G401 (cell line): ENCODE measurements at places on chromosomes 6 and 20. TPM values are rescaled to one million over a fixed set of nuclear protein-coding genes. Genes with fewer than 3 reads are reported as not detected.
A peak's percentile ranks its signal among the peaks of the same experiment; 100 is the strongest.

GRCh38 chr6:101986476-101986875 lies 593.0 kb downstream of the GRIK2 start:
- DNase-seq = no peak

DNA sequence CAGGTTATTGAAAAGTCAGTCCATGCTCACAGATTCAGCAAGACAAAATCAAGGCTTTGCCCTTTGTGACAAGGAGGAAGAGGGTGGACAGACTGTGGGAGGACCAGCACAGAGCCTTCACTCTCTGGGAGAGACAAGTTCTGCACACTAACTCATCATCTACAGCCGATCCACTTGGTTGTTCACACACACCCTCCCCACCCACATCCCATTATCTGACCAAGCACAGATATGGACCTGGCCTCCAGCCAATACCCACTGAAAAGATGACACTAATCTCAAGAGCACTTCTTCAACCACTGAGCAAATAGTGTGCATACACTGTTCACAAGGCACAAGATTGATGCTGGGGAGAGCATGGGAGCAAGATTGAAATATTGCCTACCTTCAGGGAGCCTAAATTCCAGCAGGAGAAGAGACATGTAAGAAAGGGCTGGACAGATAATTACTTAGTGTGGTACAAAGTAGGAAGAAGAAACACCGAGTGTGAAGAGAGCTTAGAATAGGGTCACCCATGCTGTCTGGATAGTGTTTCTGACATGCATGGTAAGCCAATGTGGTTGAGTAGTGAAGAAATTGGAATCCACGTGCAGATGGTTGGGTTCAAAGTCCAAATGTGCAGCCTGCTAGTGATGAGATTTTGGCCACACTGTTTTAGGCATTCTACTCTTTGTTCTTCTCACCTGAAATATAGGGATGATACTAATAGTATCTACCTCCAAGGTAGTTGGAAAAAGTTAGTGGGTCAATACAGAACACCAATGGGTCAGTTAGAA lies 21.7 kb upstream of the IL17A start:
- no peak for DNase-seq

GRCh38 chr6:42860036-42860435 lies 19.4 kb upstream of the RPL7L1 start:
- no peak for DNase-seq

GRCh38 chr20:61396262-61396848 lies 144.3 kb downstream of the CDH4 start:
- DNase-seq = no peak

GRCh38 chr6:25511376-25511775 lies 140.6 kb upstream of the SCGN start:
- no peak for DNase-seq

DNA sequence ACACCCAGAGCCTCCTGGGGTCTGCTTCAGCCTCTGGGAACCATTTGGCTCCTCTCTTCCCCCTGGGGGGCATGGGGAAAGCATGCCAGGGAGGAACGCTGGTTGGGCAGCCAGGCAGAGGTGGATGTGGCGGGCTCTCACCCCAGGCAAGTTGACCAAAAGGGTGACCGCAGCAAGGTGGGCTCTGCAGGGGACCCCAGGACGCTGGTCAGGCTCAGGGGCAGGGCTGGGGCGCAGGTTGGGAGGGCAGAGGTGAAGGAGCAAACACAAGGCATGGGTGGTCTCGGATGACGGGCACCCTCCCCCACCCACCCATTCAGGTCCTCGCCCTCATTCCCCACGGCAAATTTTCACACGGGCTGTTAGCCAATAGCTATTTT lies 30.2 kb upstream of the MRGBP start:
- no peak for DNase-seq

DNA sequence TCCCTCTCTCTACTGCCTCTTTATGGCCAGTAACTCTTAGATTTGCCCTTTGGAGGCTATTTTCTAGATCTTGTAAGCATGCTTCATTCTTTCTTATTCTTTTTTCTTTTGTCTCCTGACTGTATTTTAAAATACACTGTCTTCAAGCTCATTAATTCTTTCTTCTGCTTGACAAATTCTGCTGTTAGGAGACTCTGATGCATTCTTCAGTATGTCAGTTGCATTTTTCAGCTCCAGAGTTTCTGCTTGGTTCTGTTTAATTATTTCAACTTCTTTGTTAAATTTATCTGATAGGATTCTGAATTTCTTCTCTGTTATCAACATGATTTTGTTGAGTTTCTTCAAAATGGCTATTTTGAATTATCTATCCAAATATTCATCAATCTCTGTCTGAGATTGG lies 25.0 kb upstream of the SDCBP2 start:
- no peak for DNase-seq

- no peak for DNase-seq
These were observed at the start of gene TNXB for GRCh38 chr6:32109114-32109764. Gene TNXB (minus strand): TSS chr6:32109338. CDS start chr6:32098198, 11,140 bp downstream.

DNA sequence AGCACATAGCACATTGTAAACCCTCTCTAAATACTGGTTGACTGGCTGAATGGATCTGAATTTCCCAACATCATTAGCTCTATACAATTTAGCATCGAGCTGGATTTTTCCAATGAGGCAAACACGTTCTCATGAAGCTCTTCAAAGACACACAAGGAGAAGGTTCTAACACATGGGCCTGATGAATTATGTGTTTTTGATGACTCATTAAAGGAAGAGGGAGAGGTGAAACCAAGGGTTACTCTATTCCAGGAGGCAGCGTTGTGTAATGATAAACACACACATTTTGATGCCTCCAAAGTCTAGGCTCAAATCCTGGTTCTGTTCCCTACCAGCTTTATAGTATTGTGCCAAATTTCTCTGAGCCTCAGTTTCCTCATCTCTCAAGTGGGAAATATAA lies 84.3 kb downstream of the PFDN4 start:
- no peak for DNase-seq

GRCh38 chr6:155047523-155047922 lies 52.4 kb downstream of the TIAM2 start:
- no peak for DNase-seq

- DNase-seq = peak; percentile 62
These were observed at the start of gene MICAL1 for GRCh38 chr6:109455437-109456110. Gene MICAL1 (minus strand): TSS chr6:109455772. CDS start chr6:109454196, 1,576 bp downstream.

DNA sequence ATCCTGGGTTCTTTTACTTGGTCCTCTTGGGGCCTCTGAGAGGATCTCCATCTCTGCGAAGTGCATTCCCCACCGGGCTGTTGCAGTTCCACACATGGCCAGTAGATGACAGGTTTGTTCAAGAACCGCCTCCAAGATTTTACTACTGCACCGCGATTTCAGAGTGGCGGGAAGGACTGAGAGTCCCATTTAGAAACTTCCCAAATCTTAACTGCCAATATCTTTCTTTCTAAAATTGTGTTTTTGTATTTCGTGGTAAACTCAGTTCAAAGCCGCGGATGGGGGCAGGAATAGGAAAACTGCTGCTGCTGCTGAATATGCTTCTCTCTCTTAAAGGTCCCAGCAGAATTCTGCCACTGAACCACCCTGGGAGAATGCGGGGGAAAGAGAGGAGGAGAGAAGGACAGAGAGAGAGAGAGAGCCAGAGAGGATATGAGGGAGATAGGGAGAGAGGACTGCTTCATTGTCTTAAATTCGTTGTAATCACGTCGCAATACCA lies 8.6 kb upstream of the BTNL2 start:
- DNase-seq = peak; percentile 57

DNA sequence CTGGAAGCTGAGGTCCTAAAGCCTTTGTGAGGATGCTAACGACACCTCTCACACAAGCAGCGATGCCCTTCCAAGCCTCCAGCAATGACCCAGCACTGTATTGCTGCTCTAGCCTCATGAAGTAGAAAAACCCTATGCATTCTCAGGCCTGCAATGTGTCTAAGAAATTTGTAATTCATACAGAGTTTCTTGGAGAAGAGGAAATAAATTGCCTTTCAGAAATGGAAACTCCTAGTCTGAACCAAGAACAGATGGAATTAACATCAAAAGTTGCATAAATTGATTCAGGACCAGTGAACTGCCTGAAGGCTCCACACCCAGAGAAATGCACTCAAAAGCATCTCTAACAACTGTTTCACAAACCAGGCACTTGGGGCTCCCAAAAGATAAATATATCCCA lies 353.6 kb downstream of the ADGRB3 start:
- DNase-seq = no peak

DNA sequence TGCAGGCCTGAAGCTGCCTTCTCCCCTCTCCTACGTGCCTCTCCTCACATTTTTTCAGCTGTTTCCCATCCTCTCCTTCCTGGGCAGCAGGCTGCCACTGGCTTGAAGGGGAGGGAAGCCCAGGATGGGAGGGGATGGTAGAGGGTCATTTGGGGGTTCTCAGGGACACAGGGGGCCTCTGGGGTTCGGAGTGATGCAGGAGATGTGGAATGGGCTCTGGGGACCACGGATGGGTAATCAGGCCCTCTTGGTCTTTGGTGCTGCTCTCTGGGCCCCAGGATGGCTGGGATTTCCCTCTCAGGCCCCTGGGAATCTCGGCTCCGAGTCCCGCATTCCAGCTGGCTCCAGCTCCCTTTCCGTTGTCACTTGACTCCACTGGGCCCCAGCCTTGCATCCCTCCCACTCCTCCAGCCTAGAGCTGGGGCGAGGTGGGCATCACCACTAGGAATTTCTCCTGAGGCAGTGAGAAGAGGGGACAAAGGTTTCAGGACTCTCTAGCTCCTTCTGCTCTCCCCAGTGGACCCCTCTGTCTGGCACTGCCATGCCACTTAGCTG lies 2.0 kb upstream of the DDR1 start:
- no peak for DNase-seq

DNA sequence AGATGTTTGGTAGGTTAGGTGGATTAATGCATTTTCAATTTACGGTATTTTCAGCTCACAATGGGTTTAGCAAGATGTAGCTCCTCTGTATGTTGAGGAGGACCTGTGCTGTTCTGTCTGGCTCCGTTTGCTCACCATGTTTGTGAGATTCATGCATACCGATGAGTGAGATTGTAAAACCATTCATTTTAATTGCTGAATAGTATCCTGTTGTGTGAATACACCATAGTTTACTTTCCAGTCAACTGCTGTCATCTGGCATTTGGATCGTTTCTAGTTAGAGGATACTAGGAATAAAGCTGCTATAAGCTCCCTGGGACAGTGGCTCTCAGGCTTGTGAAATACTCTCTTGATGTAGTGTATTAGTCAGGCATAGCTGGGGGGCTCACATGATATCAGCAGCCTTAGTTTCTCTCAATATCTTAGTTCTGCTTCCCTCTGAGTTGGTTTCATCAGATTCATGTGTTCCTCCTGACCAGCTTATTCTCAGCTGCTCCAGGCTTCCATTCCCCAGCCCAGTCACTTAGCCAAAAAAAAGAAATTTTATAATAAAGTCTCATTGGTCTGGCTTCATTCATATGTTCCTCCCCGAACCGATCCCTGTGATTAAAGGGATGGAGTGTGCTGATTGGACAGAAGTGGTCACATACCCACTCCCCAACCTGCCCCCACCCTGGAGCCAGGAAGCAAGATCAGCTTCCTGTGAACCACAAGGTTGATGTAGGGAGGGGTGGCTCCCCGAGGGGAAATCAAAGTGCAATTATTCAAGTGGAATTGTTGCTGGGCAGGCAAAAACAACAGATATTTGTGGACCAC lies 10.9 kb upstream of the B4GALT5 start:
- DNase-seq = no peak

DNA sequence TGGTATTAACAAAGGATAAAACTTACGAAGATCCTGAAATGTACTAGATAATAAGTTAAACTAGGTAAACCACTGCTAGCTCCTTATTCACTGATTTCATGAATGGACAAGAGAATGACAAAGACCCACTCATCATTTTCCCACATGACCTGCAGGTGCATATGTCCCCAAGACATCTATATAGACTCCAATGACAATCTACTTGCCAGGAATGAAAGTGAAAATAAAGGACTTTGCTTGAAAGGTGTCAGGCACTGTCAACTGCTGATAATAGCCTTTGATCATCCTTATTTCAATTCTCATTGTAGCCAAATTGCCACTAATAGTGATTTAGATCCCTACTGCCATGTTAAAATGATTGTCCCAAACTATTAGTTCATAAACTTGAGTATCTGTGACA lies 321.8 kb downstream of the HACE1 start:
- no peak for DNase-seq

DNA sequence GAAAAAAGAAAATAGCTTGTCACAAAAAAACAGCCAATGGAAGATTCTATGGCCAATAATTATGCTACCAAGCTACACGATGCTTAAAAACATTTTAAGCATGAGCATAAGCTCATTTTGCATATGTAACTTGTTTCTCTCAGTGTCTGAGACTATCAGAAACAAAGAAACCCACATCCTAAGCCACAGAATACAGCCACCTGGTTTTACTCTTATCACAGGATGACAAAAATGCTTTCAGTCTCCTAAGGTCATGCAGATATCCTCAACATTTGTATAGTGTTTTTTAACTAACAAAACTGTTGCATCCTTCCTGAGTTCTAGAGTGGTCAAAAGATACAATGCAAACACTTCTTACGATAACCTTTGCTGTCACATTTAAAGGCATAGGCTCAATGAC lies 172.1 kb upstream of the RUNX2 start:
- no peak for DNase-seq

DNA sequence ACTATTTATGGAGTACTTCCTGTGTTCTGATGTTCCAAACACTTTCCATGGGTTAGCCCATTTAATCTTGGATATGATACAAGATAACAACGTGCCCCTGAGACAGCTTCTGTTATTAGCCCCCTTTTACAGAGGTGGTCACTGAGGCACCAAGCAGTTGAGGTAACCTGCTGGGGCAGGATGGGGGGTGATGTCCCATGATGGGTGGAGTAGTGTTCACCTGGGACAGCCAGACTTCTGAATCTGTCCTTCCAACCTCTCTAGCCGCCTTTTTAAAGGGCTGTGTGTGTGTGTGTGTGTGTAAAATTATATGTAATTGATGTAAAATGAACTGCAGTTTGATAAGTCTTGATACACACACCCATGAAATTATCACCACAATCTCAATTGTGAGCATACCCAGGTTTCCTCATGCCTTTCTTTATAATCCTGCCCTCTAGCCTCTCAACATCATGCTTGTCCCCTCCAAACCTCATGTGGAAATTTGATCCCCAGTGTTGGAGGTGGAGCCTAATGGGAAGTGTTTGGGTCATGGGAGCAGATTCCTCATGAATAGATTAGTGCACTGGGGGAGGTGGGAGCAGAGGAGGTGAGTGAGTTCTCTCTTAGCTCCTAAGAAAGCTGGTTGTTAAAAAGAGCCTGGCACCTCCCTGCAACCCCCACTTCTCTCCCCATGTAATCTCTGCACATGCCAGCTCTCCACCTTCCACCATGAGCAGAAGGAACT lies 39.2 kb downstream of the PLAGL2 start:
- no peak for DNase-seq

The GABRR1 gene
- total RNA-seq = not detected in 2 replicates

The NFATC2 gene
- 0.12 and 0.95 TPM in 2 replicates for total RNA-seq

The CST7 gene
- not detected in 2 replicates for total RNA-seq

The PSORS1C1 gene
- total RNA-seq = not detected in 2 replicates

The PRKN gene
- total RNA-seq = 0.18 and 1.1 TPM in 2 replicates

The ARMH2 gene
- not detected in 2 replicates for total RNA-seq

The SLC35F1 gene
- not detected in 2 replicates for total RNA-seq

The HRH3 gene
- total RNA-seq = not detected in 2 replicates

The WFDC2 gene
- not detected in 2 replicates for total RNA-seq

The OGFRL1 gene
- total RNA-seq = 0.06 and 0.07 TPM in 2 replicates

The PRSS16 gene
- 7.3 and 12.9 TPM in 2 replicates for total RNA-seq

The RBPJL gene
- total RNA-seq = not detected in 2 replicates
